Dermis blood vessel endothelial cell (primary cell): ENCODE measurements at places on chromosomes 6 and 20.
A peak's percentile ranks its signal among the peaks of the same experiment; 100 is the strongest.

DNA sequence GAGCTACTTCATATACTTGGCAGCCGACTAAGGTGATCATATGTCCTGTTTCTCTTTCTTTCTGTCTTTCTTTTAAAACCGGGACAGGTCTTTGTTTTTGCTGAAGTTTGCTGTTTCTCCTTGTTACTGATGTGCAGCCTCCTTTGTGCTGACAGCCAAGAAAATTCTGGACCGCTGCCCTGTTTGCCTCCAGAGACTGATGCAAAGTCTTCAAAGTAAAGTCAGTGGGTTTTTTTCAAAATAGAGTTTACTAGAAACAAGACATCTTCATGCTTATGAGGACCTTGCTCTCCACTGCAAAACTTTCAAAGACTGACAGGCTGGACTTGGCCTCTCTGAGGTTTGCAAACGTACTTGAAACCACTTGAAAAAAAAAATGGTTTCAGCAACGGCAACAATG lies 510.5 kb upstream of the MAP3K7 start:
- no peak for DNase-seq

- DNase-seq = no peak
Observed at GRCh38 chr6:14235653-14236356, 118.2 kb downstream of the CD83 start.

DNA sequence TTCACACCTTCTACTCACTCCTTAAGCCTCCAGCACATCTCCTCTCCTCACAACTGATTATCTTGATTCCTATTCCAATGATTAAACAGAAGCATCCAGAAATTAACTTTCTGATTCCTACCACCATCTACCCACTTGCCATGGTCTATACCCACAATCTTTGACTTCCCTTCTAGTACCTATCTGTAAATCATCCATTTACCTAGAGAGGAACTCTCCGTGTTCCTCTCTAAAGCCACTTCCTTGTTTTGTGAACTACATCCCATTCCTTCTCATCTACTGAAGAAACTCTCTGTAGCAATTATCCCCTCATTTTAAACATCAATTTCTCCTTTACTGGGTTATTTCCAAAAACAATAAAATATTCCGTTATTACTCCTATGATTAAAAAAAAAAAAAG lies 167.3 kb downstream of the ARHGAP18 start:
- DNase-seq = no peak

- no peak for DNase-seq
Observed at GRCh38 chr20:61494763-61495575, 242.9 kb downstream of the CDH4 start.

DNA sequence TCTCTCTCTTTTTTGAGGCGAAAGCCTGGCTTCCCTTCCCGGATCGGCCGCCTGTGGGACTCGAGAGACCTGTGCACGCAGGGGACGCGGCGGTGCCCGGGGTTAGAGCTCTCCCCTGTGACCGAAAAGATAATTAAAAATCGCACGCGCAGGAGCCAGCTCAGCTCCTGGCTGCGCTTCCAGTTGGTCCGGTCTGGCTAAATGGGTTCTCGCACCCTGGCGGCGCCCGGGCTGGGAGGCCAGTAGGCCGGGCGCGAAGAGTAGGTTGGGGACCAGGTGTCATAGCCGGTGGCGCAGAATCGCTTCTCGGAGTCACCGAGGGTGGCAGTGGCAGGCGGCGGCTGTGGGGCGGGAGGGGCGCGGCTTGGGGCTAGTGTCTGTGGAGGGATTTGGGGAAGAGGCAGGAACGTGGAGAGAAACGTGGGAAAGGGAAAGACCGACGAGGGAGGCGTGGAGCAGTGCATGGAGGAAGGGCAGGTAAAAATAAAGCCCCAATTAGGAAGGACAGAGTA lies 41.9 kb upstream of the SUPT3H start:
- peak; percentile 31 for DNase-seq

DNA sequence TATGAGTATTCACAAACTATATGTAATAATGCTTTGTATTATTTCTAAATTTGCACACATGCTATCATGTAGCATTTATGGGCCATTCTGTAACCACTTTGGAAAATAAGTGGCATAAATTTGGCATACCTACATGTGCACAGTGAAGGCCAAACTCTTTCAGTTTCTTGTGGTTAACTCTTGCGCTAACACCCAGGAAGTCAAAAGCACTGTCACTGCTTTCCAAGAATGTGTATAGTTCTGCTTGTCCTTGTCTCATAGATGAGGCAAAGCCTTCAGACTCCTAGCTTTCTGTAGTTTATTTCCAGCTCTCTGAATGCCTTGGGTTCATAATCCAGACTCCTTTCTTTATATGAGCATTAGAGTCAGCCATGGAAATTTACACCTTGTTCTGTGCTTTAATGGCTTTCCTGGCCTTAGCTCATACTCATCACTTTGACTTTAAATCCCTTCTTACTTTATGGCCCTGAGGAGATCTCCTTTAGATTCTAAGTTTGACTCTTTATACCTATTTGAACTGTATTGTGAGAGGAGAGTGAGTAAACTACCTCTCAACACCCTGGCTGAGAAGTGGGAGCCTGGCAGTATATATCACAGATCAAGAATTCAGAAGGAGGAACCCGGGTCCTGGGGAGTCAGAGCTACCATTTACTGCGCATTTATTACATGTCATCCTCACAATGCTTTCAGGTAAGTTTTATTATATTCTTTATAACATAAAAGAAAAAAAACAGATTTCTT lies 949 bp upstream of the SLC17A3 start:
- DNase-seq = no peak

GRCh38 chr6:142635130-142635529 lies 309.8 kb downstream of the HIVEP2 start:
- no peak for DNase-seq

- no peak for DNase-seq
Observed at GRCh38 chr20:37381621-37382471, 35.9 kb downstream of the SRC start.

DNA sequence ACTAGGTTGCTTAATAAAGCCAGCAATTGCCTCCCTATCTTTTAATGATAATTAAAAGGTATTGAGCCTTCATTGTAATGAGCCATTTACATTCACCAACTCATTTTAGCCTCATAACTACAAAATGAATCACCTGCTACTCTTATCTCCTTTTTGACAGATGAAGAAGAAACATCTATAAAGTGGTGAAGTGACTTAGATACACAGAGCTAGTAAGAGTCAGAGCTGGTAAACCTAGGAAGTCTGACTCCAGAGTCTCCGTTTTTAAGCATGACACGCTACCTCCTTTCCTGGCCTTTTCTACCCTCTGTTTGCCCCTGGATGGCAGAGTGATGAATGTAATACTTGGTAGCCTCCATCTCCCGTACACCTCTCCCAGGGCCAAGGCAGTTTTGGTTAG lies 93.5 kb downstream of the SPTLC3 start:
- DNase-seq = no peak

- DNase-seq = no peak
Observed at GRCh38 chr6:63389191-63389844, 69.5 kb upstream of the LGSN start.

- DNase-seq = no peak
Observed at GRCh38 chr20:10527781-10528180, 92.7 kb downstream of the SLX4IP start.

DNA sequence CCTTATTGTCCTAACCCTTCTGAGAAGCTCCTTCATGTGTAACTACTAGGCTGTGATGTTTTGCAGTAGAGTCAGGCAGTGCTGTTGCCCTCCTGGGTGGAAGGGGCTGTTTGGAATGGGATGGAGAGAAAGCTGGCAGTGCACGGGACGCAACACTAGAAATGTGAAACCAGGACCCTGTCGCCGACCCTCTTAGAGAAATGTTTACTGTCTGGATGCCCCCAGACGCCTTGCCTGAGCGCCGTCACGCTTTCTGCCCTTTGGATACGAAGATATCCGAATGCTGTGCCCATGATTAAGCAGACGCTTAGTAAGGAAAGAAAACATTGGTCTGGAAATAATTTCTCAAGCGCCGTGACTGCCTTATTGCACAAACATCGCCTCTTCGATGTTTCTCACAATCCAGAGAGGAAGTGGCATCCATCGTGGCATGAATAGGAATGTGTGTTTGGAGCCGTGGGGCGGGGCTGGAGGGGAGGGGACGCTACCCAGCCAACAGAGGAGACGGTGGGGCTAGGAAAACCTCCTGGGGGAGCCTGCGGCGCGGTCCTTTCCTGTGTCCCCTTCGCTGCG lies 661 bp upstream of the PPP1R14C start:
- no peak for DNase-seq

DNA sequence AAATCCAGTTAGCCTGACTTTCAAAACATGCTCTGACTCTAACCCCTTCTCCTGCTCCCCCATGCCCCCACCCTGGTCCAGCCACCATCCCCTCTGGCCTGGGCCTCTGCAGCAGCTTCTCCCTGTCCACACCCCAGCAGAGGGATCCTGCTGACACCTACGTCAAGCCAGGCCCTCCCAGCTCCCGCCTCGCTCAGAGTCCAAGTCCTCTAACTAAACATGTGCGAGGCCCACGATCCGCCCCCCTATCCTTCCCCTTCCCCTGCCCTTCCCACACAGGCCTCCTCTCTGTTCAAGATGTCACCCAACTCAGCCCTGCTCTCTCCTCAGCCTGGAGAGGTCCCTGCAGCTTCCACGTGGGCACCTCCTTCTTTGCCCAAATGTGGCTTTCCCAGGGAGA lies 33.7 kb downstream of the NFATC2 start:
- no peak for DNase-seq

- DNase-seq = no peak
Observed at GRCh38 chr20:57432862-57433491, 41.8 kb downstream of the RBM38 start.

- no peak for DNase-seq
Observed at GRCh38 chr6:108945681-108946159, 97.5 kb downstream of the ARMC2 start.

GRCh38 chr6:25138934-25139415 lies 140.2 kb upstream of the CARMIL1 start:
- peak; percentile 34 for DNase-seq

- DNase-seq = no peak
Observed at GRCh38 chr6:79030023-79030422, 48.0 kb downstream of the PHIP start.

GRCh38 chr6:88266126-88266525 lies 100.0 kb upstream of the CNR1 start:
- no peak for DNase-seq

DNA sequence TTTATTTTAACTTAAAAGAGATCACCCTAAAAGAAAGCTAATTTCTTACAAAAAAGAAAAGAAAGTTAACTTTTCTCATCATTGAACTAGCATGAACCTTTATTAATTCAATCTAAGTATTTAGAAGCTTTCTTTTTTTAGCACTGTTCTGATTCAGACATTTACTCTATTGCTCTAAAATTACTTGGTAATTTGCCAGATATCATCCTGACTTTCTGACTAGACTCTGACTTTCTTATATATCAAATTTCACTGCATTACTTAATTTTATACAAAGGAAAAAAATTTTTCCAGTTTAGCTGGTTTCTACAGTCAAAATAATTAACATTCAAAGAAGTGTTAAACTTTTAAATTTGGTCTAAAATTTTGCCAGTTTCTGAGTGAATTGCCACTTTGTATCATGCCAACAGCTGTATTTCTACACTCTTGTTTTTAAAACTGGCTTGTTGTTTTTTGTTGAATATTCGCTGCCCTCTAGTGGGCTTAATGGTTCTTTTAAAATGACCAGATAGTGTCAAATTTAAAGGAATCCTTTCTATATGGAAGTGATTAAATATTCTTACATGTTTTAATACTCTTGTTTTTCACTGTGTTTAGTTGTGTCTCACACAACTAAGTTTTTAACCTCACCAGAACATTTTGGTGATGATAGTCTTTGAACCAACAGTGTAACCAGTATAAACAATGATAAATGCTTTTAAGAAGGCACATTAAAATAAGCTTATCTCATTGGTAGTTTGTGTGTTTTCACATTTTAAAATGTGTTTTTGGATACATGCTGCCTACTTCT lies 102.0 kb downstream of the POPDC3 start:
- peak; percentile 62 for DNase-seq

DNA sequence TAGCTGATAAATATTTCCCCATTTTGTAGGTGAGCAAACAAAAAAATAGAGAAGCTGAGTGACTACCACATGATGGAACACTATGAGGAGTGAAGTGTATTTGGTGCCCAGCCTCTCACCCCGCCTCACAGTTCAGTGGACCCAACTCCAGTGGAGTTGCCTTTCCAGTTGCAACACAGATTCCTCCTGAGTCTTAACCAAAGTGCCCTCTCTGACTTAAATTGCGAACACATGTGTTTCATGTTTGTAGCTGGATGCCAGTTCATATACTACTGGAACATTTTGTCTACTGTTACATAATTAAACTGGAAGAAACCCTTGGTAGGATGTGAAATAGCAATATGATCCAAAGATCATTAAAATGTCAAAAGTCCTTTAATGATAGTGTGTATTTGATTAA lies 448.9 kb downstream of the COL12A1 start:
- no peak for DNase-seq

- no peak for DNase-seq
Observed at GRCh38 chr20:21583486-21584168, 69.8 kb upstream of the NKX2-2 start.

GRCh38 chr6:9766240-9766915 lies 648.5 kb downstream of the TFAP2A start:
- DNase-seq = peak; percentile 83

GRCh38 chr6:30776390-30777154 lies 32.2 kb upstream of the IER3 start:
- DNase-seq = no peak

GRCh38 chr20:34089655-34090345 lies 22.2 kb downstream of the EIF2S2 start:
- no peak for DNase-seq

- DNase-seq = no peak
Observed at GRCh38 chr20:57108742-57109570, 157.5 kb downstream of the BMP7 start.

- DNase-seq = peak; percentile 30
Observed at GRCh38 chr6:13038315-13038714, 290.0 kb downstream of the TBC1D7 start.

DNA sequence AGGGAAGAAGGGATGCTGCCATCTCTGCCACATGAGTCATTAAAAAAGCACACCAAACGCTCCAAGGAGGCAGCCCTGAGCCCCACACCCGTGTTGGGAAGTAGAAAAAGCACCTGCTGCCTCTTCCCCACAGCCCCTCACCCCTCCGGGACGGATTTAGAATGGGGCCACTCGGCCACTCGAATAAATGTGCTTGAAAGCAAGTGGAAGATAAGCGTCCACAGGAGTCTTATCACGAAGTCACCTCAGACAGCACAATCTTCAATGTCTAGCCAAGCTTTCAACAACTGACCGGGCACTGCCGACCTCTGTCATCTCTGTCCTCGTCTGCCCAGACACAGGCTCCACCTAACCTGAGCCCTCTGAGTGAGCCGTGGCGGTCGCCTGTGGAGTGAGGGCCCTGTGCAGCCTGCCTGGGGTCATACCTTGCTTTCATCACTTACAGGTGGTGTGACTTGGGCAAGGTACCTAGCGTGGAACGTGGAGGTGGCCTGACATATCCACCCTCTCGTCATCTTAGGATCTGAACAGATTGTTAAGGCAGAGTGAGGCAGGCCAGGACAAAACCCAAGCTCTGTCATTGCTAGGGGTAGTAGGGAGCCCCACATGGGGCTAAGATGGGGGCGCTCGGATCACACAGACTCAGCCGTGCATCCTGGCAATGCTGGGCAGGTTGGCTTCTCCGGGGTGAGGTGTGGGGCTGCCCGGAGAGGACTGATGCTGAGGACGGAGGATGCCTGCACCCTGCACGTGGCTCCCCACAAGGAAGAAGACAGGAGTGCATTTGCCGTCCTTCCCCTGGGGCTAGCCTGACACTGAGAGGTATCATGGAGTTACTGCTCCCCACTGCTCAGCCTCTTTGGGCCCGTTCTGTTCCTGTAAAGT lies 34.8 kb downstream of the PSMG4 start:
- no peak for DNase-seq
